ENCODE measurements at places on chromosomes 3 and 15.

- no peak for DNase-seq
Measured at GRCh38 chr15:89051875-89052274, 36.4 kb upstream of the ABHD2 start.

DNA sequence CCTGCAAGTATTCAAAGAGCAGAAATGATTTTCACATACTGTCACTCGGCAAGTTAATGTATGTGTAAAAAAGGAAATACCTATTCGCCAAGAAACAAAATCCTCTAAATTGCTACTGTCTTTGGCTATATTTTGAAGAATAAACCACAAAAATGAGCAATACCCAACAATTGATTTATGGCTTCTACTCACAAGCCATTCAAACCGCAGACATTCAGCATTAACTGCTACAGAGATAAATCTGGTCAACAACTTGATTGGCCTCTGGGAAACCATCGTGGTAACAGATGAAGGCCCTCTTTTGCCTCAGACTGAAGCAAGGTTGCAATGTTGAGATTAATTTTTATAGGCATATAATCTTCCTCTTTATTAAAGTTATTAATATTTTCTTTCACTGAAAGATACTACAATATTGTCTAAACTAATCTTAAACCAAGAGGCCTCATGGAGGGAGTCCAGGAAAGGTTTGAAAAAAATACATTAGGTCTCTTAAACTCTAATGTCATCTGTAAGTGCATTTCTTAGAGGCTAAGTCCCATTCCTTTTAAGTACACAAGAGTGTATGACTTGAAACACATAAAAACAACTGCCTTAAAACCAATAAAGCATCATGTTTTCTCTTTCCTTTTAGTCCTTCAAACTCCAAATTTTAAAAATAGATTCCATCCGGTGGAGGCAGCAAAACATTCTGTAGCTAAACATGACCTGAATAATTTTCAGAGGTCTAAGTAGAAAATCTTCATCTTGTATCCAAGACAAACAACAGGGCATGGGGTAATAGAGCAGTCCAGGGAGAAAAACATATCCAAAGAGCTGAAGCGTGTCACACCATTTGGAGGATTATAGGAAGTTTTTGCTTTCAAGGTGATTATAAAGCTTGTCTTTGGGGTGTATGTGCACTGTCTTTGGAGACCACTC lies 162.4 kb upstream of the TGFBR2 start:
- peak; percentile 74 for DNase-seq

DNA sequence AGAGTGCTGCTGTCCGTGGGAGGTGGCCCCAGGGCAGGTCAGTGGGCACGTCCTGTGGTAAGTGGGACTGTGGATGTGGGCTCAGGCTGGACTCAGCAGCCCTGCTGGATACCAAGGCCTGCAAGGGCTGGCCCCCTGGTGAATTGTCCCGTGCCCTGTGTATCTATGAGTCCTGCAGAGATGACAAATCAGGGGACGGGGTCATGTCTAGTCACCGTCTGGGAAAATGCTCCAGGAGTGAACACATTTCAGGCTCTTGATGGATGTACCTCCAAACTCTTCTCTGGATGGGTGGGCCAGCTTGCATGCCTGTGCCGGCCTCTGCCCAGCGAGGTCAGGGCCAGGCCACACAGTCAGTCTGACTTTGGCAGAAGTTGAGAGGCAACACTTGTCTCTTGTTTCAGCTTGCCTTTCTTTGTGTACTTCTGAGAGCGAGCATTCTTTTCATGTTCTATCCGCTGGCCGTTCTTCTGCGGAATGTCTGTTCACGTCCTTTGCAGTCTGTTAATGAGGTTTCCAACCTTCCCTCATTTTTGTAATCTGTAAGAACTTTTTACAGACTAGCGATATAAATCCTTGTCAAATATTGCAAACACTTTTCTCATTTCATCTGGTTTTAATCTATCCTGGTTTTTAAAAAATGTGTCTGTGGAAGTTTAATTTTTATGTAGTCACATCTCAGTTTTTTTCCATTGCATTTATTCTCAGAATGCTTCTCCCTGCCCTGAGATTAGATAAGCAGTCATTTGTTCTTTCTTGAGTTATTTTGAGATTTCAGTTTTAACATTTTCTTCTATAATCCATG lies 11.4 kb upstream of the STAB1 start:
- DNase-seq = no peak

- no peak for DNase-seq
Measured at GRCh38 chr15:53256457-53256856, 466.3 kb upstream of the ONECUT1 start.

DNA sequence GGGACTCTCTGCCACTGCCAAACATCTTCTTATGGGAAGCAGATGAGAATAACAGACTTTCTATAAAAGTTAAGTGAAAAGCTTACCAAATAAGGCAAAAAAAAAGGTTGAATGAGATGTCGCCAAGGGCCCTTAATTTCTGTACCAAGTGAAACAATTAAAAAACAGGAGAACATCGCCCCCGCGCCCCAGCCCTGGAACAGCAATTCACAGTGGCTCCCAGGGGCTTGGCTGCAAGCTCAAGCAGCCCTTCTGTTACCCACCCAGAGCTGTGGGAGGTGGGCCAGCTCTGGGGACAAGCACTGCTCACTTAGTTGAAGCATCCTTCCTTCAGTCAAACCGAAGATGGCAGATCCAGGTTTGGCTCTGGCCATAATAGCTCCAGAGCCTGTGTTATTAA lies 208.0 kb downstream of the ERC2 start:
- no peak for DNase-seq

DNA sequence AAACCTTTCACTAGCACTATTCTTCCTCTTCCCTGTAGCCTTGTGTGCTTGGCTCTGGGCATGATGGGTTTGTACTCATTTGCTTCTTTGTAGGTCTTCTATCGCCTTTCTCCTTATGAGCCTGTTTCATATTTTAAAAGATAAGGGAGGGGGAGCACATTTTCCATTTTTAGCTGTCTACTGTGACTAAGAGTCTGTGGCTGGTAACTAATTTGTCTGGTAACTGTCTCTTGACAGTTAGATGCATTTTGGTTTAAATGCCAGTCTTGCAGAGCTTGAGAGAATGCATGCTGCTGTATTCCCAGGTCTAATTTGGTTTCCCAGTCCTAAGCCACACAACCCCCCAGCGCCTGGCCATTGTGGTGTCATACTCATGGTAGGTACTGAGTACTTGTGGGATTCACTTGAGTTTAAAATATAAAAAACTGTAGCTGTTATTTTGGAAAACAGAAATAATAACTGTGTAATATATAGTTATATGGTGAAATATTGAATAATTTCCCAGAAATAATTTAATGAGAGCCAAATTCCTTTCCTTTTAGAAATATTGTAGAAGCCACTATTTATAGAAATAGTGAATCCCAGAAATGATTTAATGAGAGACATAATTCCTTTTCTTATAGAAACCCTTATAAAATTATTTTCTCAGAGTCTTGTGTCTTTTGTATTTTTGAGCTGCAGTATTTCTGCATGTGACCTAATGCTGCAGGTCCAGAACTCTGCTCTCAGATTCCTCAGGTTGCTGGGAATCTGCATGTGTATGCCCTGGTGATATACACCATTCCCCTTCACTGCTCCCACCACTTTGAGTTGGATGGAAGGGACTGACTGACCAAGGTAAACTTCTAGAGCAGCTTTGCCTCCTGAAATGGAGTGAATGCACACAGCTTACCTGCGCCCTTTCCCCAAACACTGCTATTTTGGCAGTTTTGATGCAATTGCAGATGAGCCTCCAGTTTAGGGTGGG lies 13.9 kb upstream of the GPR171 start:
- peak; percentile 76 for DNase-seq

GRCh38 chr15:52233405-52233804 lies 42.2 kb upstream of the GNB5 start:
- no peak for DNase-seq

DNA sequence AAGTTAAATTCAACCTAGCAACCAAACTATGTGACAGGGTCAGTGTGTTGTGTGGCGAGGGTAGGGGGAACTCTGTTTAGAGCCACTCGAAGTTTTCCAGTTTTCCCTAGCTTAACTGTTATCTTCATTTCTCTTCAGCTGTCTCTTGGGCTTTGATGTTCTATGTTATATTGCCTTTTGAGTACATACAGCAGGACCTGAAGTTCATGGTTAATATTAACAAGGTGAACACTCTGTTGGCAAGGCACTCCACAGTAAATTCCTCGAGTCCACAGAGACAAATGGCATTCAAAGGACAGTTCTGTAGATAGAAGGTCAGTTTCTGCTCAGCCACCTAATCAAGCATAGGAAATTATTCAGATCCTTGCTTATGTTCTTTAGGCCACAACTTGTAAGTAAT lies 147.9 kb upstream of the DPH6 start:
- DNase-seq = no peak

DNA sequence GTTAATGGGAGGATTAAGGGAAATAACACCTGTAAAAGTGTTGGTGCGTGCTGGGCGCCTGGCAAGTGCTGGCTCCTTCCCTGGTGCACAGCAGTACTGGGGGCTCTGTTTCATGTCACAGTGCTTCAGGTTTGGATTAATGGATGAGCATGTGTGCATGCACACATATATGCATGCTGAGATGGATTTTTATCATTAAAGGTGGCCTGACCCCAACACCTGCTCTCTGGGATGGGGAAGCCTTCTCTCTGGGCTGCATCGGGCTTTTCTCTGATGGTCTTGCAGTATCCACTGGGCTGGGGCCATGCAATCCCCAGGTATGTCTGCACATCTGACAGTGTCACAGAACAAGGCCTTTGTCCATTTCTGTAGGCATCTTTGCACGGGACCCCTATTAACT lies 127.5 kb upstream of the PLXNA1 start:
- no peak for DNase-seq

DNA sequence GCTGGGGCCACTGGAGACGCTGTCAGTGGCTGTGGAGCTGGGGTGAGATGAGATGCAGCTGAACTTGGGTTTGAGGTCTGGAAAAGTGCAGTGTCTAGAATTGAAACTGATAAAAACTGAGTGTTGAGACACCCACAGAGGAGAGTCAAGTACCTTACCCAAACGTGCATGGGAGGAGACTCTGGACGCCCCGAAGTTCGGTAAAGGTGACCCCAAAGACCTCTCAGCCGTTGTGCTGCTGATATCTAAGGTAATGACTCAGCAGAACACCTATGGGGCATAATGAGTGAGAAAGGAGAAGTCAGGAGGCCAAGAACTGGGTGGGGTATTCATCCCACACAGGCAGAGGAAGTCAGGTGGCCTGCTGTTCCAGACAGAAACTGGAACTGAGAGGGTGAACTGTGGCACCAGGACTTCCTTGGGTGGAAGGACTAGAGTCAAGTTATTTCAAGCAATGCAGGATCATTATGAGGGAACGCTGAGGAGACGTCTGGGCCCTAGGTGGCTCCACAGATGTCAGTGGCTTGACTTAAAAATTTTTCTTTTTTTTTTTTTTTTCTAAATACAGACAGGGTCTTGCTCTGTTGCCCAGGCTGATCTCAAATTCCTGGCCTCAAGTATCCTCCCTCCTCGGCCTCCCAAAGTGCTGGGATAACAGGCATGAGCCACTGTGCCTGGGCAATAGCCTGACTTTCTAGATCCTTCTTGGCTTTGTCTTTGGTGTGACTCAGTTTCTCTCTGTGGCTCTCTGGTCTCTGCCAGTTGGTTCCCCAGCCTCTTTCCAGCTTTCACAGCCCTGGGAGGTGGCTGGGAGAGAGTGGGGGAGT lies 67.6 kb upstream of the GCNT3 start:
- DNase-seq = no peak

DNA sequence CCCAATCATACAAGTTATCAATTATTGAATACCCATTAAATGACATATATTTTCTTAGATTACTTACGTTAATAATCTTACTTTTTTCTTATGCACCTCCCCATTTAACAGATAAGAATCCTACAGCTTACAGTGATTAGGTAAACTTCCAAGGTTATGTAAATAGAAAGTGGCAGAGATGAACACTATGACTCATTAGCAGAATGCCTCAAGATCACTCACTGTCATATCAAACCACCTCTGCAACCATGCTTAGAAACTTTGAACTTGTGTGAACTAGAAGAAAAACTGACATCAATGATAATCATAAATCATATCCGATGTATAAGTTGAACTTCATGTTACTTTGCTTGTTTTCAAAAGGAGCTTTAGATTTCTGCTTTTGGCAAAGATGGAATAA lies 911.6 kb upstream of the ARPP21 start:
- DNase-seq = peak; percentile 46

- peak; percentile 71 for DNase-seq
Measured at GRCh38 chr3:71510510-71510909, 73.0 kb downstream of the FOXP1 start.

GRCh38 chr15:67176195-67176971 lies 78.1 kb downstream of the AAGAB start:
- DNase-seq = no peak

DNA sequence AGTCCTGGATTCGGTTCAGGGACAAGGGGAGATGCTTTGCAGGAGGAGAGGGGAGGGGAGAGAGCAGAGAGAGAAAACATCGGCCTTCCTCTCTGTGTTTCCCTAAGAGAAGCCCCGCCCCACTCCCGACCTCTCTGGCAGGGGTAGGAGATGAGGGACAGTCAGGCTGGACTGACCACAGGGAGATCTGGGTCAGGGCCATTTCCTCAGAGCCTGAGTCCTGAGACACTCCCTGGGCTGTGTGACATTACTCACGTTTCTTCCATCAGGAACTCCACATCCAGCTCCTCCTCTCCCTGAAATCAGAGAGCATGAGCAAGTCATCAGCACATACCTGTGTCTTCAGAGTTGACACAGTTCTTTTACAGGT lies 9.1 kb downstream of the PLA2G4D start:
- peak; percentile 18 for DNase-seq

- peak; percentile 2 for DNase-seq
Measured at GRCh38 chr3:51024765-51025632, 350.3 kb downstream of the DOCK3 start.

GRCh38 chr3:123314359-123315270 lies 112.9 kb downstream of the SEC22A start:
- no peak for DNase-seq

DNA sequence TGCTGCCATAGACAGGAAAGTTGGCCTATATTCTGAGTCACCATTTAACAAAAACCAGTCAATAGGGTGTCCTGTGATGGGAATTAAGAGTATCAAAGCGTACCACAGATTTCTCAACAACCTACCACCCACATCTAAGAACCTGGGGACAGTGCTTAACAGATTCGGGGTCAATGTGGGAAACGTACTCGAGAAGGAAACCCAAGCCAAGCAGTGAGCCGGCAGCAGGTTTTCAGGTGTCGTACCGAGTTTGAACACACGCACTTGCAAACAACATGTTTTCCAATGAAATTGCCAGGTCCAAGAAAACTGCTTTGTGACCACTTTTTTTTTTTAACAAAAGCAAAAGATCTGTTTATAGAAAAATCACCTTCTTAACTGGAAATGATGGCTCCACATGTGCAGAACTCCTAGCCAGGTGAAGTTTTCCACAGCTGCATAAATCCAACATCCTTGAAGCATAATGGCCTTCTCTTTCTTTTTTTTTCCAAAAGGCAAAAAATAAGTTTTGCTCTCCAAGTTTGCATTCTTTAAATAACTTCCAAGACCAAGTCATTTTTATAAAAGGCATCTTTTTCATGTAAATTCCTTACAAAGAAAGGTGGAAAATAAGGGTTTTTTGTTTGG lies 45.7 kb downstream of the ADAMTS17 start:
- no peak for DNase-seq

GRCh38 chr15:47822048-47822447 lies 104.7 kb downstream of the SEMA6D start:
- no peak for DNase-seq

Measured in A172 (cell line).